NCI-H526 (cell line): ENCODE measurements at places on chromosomes 12 and 14.

- DNase-seq, result no peak
Measured at GRCh38 chr14:59067127-59067894, 121.2 kb upstream of the DAAM1 start.

DNA sequence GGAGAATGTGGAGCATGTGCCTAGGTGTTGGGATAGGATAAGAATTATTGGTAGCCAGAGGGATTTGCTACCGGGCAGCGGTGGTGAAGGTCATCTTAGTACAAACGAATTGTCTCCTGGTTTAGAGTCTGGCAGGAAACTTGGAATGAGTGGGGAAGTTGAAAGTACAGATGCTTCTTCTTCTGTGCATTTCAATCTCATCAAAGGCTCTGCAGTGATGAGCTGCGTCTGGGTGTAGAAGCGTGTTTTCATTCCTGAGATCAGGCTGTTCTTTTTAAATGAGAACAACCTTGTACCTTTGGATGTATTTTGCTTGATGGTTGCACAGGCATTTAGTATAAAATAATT, 2.1 kb downstream of the WNK1 start:
- DNase-seq, result peak; percentile 38

GRCh38 chr14:81871706-81872105, 338.1 kb upstream of the SEL1L start:
- DNase-seq, result no peak

DNA sequence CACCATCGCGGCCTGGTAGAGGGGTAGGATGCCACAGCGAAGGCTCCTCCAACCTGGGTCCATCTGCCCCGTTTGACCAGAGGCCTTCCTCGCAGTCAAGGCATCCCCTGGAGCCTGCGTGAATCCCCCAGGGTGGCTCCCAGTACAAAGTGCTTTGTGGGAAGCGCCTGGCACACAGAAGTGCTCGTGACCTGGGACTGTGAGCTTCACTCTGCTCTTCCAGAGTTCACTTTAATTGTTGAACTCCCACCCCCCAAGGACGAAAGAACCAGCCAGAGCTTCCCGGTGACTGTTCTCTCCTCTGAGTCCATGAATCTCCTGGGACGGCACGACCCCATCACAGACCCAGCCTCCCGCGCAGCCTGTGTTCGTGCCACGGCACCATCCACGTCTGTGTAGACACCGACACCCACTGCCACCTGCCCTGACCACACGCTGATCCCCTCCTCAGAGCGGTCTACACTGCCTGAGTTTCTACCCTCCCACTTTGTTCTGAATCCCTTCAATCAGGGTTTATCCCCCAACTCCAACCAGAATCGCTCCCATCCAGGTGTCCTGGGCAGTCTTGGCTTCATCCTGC, 15.9 kb downstream of the P2RX2 start:
- DNase-seq, result no peak

- no peak for DNase-seq
Measured at GRCh38 chr14:106812788-106813476, 1286.5 kb downstream of the TMEM121 start.

DNA sequence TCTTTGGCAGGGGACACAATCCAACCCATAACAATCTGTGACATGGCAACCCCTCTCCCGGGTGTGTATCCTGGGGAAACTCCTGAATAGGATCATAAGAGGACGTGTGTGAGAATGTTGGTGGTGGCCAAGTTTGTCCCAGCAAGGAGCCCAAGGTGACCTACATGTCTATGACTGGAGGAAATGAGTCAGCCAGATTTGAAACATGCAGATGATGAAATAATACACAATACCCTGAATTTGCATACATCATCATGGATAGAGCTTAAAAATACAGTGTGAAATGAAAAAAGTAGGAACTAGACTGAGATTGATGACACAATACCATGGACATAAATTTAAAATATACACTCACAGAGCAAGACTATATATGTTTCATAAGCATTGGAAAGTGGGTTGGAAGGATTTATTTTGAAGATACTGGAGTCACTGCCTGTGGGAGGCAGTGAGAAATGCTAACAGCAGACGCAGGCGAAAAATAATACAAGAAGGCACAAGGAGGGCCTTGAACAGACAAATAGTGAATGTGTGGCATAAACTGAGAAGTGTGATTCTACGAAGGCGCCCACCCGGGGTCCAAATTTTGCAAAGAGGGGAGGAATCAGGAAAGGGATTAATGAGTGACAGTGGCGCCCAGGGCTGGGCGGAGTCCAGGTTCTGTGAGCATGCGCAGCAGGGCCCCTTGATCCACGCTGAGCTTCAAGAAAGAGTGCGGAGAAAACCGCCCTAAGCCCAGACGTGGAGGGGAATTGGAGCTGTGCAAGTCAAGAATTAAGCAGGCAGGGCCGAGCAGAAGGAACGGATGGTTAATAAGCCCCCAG, 7.0 kb upstream of the MAP1LC3B2 start:
- no peak for DNase-seq

DNA sequence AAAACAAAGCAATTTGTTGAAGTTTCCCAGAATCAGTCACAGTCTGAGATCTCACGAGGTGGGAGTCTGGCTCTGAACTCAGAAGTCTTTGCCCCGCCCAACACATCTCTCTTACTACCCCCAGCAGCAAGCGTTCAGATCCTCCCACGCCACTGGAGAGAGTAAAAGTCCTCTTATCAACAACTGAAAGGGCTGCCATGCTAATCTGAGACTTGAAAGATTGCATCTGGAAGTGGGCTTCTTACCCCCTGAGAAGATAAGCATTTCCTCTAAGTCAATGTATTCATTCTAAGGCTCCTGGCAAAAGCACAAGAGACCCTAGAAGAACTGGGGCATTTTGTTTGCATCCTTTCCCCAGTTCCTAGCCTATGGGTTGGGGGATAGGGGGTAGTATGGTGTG, 34.1 kb upstream of the STON2 start:
- DNase-seq, result no peak
